Renal pelvis (tissue), 12 donors: ENCODE measurements at places on chromosomes 1 and 21. TPM values are rescaled to one million over a fixed set of nuclear protein-coding genes. Genes with fewer than 3 reads are reported as not detected.

GRCh38 chr1:18091660-18092446 lies 15.7 kb upstream of the IGSF21 start:
- DNase-seq = no peak

DNA sequence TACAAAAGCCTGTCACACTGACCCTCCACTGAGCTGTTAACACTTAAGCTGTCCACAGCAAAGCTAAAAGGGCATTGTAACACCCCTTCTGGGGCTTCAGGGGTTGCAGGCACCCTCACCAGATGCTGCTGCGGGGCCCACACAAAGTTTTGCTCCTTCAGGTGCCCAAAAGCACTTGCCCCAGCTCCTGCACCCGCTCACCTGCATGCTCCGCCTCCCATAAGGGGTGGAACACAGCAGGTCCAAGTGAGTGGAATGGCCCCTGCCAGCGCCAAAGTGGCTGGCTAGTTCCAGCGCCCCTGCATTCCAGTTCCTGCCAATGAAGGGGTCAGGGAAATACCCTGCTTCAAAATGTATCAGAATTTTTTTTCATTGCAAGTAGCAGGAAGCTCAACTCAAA lies 7.3 kb upstream of the RBP7 start:
- DNase-seq = no peak

DNA sequence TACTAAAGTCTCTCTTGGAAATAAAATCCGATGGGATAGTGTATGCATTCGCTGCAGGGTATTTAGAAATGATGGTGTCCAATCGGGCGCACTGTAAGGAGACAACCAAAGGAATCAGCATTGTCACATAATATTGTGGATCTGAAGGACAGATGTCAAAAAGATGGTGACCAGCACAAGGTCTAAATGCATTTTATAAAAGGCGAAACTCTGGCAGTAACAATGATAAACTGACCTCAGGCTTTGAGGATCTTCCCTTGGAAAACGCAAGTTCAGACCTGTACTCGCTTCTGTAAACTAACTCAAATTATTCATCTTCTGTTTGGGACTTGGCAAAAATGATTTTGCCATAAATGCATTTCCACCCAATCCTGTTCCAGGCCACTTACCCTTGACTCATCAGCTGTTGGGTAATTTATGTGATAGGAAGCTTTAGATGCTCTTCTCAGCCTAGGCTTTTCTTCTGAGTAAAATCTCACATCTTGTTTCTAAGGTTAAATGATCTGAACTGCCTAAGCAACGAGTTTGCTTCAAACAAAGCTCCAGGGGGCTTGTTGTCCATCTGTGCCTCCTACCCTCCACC lies 33.8 kb downstream of the STPG1 start:
- DNase-seq = no peak

- DNase-seq = peak; percentile 81
Observed at GRCh38 chr1:38246955-38247952, 200.7 kb upstream of the POU3F1 start.

- DNase-seq = no peak
Observed at GRCh38 chr1:168321945-168322344, 41.3 kb downstream of the TBX19 start.

DNA sequence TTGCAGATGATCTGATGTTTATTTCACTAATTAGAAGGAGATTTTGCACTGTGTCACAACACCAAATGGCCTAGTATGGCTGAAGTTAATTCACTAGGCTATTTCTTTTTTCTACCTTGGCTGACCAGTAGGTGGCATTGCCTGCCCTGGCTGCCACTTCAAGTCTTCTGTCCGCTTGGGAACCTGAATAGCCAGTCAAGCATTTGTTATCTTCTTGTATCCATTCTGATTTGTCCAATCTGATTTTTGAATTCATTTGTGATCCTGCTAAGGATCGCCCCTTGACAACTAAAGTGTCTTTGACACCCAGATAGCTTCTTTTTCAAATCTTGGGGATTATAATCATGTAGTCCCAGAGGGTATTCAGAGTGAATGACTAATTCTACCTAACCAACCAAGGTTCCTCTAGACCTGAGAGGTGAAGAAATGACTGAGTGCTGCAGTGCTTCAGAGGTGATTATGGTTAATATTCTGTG lies 99.4 kb downstream of the GIPC2 start:
- peak; percentile 27 for DNase-seq

DNA sequence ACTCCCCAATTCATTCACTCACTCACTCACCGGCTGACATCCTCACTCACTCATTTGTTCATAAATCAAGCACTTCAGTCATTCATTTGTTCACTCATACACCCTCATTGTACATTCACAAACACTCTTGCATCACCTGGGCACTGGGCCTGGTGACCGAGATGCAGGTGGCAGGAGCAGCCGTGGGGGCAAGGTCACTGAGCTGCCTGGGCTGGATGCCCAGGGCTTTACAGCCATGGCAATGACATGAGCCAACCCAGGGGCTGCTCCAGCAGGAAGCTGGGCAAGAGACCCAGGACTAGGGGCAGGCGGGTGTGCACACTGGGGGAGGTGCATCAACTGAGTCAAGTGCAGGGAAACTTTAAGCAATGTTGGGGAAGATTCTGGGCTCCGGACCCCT lies 113.6 kb upstream of the IGSF21 start:
- DNase-seq = no peak

The SYNC gene
- 1.9 TPM for polyA plus RNA-seq

The FMO2 gene
- polyA plus RNA-seq = 0.90 TPM
